ENCODE measurements at places on chromosomes 6 and 20. TPM values are rescaled to one million over a fixed set of nuclear protein-coding genes. Genes with fewer than 3 reads are reported as not detected.

Gene XKR7
- total RNA-seq: not detected

Gene NCOA7
- total RNA-seq: 18.7 TPM

Gene ABHD16A
- 38.2 TPM for total RNA-seq

Gene LY6G6C
- not detected for total RNA-seq

Gene BCL2L1
- 225 TPM for total RNA-seq

Gene CAP2
- 1.9 TPM for total RNA-seq

Gene RAET1L
- not detected for total RNA-seq

Gene TMEM151B
- total RNA-seq: not detected

Gene SLC22A3
- not detected for total RNA-seq

Gene SRMS
- total RNA-seq: not detected

Gene HLA-DRB5
- total RNA-seq: not detected

Gene RBBP9
- 13.3 TPM for total RNA-seq

Gene VEGFA
- 7.8 TPM for total RNA-seq

Gene MYCT1
- total RNA-seq: 122 TPM

Gene C20orf96
- total RNA-seq: 3.3 TPM

Gene CST2
- not detected for total RNA-seq
